Hepatocyte (in vitro differentiated cells): ENCODE measurements at places on chromosomes 4 and X. TPM values are rescaled to one million over a fixed set of nuclear protein-coding genes. Genes with fewer than 3 reads are reported as not detected.

DNA sequence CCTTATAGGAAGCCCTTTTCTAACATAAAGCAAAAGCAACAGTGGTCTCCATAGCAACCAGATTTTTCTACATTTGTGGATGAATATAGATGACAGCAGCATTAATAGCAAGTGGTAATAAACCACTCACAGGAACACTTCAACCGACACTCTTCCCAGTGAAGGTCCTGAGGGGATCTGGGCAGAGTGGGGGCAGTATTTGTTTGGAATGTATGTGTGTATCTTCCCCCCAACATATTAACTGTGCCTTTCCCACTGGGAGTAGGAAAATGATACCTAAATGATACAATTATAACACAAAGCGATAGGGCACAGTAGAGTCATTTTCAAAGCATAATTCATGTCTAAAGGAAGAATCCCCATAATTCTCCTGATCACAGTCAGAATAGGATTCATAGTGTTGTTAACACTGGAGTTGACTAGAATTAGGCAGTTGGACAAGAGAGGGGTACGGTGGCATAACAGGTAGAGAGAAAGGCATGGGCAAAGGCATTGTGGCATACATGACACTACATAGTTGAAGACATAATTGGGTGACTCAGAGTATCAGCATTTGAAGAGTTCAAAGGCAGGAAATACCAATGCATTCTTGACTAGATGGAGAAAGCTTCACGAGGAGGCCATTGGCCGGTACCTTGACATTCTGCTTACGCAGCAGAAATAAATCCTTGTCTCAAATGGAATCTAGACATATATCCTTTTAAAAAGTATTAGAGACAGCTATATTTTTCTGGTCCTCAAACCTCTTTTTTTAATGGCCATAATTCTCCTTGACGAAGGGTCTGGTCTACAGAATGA, 15.2 kb downstream of the CAPN6 start:
- DNase-seq, result no peak

DNA sequence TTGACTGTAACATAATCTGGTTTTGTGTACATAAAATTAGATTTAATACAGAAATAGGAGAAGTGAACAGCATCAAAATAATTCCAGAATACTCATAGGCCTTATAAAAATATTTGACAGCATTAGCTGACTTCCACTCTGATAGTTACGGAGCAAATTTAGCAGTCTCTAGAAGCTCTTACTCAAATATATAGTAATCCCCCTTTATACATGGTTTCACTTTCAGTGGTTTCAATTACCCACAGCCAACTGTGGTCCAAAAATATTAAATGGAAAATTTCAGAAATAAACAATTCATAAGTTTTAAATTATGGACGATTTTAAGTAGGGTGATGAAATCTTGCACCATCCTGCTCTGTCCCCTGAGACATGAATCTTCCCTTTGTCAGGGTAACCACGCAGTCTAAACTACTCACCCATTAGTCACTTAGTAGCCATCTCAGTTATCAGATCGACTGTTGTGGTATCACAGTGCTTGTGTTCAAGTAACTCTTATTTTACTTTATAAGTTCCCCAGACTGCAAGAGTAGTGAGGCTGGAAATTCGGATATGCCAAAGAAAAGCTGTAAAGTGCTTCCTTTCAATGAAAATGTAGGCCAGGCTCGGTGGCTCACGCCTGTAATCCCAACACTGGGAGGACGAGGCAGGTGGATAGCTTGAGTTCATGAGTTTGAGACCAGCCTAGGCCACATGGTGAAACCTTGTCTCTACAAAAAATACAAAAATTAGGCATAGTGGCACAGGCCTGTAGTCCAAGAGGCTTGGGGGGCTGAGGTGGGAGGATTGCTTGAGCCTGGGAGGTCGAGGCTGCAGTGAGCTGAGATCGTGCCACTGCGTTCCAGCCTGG, 17.2 kb upstream of the RTL9 start:
- no peak for DNase-seq

- no peak for DNase-seq
Observed at GRCh38 chrX:31355206-31355955, 283.5 kb upstream of the FTHL17 start.

- no peak for DNase-seq
Observed at GRCh38 chrX:1502853-1503252, 34.1 kb downstream of the P2RY8 start.

- DNase-seq, result no peak
Observed at GRCh38 chr4:116664198-116664597, 421.2 kb downstream of the TRAM1L1 start.

- DNase-seq, result no peak
Observed at GRCh38 chr4:146852360-146852759, 93.3 kb downstream of the TTC29 start.

Gene TBC1D8B
- total RNA-seq, result 14.6 and 15.6 TPM in 2 replicates

Gene KLHL4
- total RNA-seq, result 2.8 and 3.6 TPM in 2 replicates

Gene ADH6
- total RNA-seq, result 23.1 and 23.6 TPM in 2 replicates

Gene ZNF182
- total RNA-seq, result 3.3 and 5.0 TPM in 2 replicates

Gene CBLL2
- total RNA-seq, result not detected in 2 replicates

Gene BANK1
- total RNA-seq, result 0.17 and 0.52 TPM in 2 replicates

Gene KLHL13
- 44.9 and 49.4 TPM in 2 replicates for total RNA-seq
